SJSA1 (cell line): ENCODE measurements at places on chromosomes 11 and 22.

- DNase-seq: peak; percentile 67
Measured at GRCh38 chr11:94201004-94201465, 72.4 kb downstream of the PANX1 start.

DNA sequence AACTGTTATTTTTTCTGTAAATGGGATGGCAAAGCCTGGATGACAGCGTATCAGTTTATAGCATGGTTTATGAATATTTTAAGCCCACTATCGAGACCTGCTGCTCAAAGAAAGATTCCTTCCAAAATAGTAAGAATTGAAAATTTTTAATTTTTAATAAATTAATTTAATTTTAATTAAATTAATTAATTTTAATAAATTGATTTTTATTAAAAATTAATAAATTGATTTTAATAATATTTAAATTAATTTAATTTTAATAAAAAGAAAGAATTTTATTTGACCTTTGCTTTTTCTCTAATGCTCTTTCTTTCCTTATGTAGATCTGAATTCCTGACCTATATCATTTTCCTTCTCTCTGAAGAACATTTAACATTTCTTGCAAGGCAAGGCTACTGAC, 62.9 kb downstream of the EXT2 start:
- DNase-seq: no peak

DNA sequence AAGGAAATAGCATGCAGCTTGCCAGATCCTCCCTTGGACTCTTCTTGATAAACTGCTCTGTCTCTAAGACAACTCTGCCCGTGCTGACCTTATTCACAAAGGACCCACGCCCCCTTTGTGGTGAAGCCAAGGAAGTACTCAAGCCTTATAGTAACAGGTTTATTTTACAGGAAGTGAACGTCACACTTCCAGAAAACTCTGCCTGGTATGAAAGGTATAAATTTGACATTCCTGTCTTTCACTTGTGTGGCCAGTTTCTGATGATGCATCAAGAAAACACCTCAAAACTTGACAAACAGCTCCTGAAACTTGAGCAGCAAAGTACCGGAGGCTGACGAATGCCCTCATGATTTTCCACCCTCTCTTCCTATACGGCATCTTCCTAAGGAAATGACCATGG, 12.5 kb upstream of the PELI3 start:
- no peak for DNase-seq

- no peak for DNase-seq
Measured at GRCh38 chr11:19785265-19785664, 72.6 kb downstream of the NAV2 start.

DNA sequence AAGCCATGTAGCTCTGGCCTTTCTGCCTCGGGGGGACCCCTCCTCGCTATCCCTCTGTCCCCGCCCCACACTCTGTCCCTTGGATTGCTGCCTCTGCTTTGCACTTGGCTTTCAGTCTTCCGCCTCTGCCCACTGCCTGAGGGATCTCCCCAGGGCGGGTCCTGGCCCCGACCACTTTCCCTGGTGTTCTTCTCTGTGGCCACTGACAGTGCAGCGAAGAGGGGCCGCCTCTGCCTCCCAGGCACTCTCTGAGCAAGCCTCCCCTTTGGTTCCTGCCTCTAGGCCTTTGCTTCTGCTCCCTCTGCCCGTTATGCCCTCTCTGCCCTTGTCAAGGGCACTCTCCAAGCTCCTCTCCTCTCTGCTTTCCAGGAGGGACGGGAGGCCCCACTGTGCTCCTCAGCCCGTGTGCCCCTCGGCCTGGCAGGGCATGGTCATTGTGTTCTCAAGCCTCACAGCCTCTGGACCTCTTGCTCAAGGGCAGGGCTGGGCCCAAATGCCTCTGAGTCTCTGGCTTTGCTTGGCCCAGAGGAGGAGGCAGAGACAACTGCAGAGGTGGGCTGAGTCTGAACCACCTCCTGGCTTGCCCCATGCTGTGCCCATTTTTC, 5.5 kb upstream of the MPPED1 start:
- DNase-seq: no peak

- DNase-seq: no peak
Measured at GRCh38 chr22:45584621-45585436, 82.1 kb downstream of the FBLN1 start.

DNA sequence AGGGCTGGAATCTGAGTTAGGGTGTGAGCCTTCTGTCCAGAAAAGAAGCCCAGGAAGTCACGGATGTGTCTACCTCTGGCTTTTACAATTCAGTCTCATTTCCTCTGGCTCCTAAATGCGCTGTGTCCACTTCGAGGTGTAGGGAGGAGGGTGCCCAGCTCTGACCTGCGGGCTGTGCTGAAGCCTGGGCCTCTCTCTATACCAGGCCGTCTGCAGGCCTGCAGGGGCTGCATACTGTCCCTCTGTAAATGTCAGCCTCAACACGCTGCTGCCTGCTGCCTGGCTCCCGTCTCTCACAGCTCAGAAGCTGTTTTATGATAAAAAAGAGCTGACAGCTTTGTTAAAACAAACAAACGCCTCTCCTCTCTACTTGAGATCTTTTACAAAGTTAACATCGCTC, 14.5 kb downstream of the ARVCF start:
- no peak for DNase-seq

DNA sequence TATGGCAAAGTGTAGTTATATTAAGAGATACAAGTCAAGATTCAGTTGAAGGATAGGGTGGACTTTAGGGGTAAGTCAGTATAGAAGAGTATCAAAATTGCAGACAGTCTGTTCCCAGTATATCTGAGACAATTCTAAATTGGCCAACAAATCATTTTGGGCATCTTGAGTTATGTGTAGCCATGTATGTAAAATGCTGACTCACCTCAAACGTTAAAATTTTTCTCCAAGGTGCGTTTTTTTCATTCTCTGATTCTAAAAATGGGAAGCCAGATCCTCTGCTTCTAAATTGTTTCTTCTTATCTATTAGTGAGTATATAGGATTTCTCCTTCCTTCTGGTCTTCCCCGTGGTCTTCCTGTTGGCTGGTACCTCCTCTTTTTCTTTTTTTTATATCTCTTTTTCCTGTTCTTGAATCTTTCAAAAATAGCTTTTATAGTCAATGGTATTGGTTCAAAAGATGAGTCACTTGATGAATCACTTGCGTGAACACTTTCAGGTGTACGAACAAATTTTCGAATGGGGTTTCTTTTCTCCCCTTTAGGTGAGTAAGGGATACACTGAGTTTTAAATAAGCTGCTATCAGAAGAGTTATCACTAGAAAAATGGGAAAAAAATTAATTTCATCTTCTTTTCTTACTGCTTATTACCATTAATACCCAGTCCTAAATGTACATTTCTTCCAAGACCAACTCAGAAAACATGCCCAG, 3.2 kb downstream of the TAF1D start:
- no peak for DNase-seq

- no peak for DNase-seq
Measured at GRCh38 chr11:122344215-122344614, 228.2 kb upstream of the BLID start.

- DNase-seq: no peak
Measured at GRCh38 chr11:116642902-116643301, 129.9 kb downstream of the BUD13 start.

- peak; percentile 65 for DNase-seq
Measured at GRCh38 chr22:41557401-41558240, 3.2 kb upstream of the CSDC2 start.

- no peak for DNase-seq
Measured at GRCh38 chr11:114564831-114565230, 5.2 kb upstream of the NXPE1 start.

DNA sequence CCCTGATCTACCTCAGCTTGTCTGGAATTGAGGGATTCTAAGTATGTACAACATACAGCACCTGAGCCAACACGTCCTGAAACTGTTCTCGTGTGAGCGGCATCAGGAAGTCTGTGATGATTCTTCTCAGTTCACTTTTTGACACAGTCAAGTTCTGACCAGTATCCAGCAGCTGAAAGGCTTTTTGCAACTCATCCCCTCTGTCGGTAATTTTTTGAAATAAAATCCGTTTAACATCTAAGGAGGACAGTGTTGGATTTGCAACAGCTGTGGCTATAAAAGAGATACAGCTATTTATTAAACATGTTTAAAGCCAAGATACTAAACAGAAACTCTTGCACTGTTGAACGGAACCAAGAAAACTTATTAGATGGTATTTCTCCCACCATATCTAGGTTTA, 39.3 kb downstream of the EFCAB6 start:
- DNase-seq: no peak

- no peak for DNase-seq
Measured at GRCh38 chr11:47109051-47109726, 67.5 kb downstream of the ARFGAP2 start.

DNA sequence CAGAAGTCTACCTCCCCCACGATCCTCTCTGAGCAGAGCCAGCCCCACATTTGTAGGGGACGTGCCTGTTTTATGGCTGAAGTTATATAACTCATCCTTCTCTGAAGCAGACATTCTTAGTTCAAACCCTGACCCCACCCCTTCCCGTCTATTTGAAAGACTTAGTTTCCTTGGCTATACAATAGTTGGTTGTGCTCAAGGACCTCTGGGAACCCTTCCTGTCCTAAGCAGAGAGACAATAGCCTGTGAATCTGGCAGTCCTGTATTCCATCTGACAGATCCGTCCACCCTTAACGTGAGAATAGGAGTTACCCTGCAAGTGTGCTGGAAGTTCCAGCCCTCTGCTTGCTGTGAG, 75.2 kb downstream of the MN1 start:
- peak; percentile 62 for DNase-seq

DNA sequence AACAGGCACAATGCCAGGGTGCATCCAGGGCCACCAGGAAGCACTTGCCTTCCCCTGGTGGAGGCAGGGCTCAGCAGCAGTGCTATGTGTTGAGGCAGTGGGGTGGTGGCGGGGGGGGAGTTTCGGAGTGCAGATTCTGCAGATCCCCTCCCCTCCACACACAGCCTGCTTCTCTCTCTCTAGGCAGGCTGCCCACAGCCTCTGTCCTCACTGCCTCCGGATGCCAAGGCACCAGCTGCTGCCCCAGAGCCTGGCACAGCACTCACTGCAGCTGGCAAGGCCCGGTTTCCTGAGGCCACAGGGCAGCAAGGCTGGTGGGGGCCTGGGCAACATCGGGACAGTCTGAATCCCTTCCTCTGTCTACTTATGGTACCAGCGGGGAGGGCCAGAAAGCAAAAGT, 35.8 kb downstream of the NRXN2 start:
- DNase-seq: no peak

DNA sequence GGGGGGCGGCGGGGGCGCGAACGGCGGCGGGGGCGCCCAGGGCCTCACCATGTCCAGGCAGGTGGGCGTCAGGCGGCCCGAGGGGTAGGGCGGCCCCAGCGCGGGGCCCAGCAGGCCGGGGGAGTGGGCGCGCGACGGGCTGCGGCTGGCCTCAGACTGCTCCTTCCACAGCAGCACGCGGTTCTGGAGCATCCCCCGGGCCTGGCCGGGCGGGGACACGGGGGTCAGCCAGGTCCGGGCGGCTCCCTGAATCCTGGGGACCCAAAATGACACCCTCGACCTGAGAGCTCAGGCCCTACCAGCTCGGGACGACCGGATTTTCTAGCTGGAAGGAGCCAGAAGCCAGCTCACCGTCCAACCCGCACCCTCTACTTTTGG, 5.5 kb upstream of the SLC16A8 start:
- no peak for DNase-seq

DNA sequence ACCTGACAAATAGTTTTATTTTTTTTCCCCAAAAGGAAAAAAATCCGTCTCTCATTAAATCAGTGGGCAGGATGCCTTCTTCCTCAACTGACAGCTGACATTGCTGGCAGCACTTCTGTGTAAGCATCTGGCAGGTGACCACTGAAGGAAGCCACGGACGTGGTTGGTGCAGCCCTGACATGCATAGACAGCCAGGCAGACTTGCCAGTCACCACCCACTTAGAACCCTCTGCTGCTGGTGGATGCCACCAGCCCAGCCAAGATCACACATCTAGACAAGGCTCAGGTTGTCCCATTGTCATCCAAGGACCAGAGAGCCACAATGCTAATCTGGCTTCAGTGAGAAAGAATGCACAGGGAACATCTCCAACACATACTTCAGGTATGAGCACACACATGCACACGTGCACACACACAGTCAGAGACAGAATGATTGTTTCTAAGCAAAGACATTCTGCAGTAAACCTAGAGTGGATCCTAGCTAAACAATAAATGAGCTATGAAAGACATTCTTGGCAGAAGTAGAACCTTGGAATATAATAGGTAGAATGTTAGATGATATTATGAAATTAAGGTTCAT, 49.8 kb upstream of the BMAL1 start:
- DNase-seq: no peak

GRCh38 chr11:32231909-32232493, 141.1 kb downstream of the RCN1 start:
- DNase-seq: no peak
